Left kidney (tissue), 8 donors: ENCODE measurements at places on chromosomes 11 and 22. TPM values are rescaled to one million over a fixed set of nuclear protein-coding genes. Genes with fewer than 3 reads are reported as not detected.
A peak's percentile ranks its signal among the peaks of the same experiment; 100 is the strongest.

GRCh38 chr22:36913427-36914389, at the start of gene CSF2RB:
TSS of gene CSF2RB (plus strand) at chr22:36913628. CDS start at chr22:36922208, 8,580 bp downstream.
- DNase-seq = no peak

- DNase-seq = peak; percentile 44
These were observed 38.8 kb upstream of the POU2AF1 start for GRCh38 chr11:111417766-111418435.

GRCh38 chr22:38138961-38139360, 28.5 kb upstream of the BAIAP2L2 start:
- no peak for DNase-seq

DNA sequence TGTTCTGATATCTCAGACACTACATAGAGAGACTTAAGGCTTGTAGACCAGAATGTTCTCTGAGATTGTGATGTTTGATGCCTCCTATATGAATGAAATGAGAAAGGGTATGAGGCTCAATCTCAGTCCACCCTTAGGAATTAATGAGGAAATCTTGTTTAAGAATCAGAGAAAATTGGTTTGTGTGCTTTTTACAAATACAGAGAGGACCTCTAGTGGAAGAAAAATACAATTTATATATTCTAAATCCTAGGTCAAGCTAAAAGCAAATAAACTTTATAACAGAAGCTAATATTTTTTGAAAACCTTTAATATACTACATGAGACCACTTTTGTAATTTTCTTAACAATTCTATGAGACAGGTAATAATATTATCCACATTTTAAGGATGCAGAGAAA, 5.0 kb upstream of the OR52H1 start:
- DNase-seq = no peak

LMNTD2 gene
- polyA plus RNA-seq = 2.5 TPM

DNA sequence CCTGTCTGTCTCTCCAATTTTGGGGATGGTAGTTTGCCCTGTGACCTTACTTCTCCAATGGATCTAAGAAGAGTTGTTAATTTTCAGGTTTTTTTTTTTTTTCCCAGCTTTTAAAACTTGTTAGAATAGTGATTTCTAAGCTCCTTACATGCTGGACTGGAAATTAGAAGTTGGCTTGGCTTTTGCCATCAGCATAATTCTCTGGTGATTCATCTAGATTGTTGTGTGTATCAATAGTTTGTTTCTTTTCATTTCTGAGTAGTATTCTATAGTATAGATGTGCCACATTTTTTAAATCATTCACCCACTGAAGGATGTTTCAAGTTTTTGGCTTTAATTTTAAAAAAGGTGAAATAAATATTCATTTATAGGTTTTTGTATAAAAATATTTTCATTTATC, 51.4 kb downstream of the ADAMTS15 start:
- DNase-seq = no peak
